ENCODE measurements at places on chromosomes 13 and 19. TPM values are rescaled to one million over a fixed set of nuclear protein-coding genes. Genes with fewer than 3 reads are reported as not detected.

- H3K36me3 ChIP-seq, result peaks cover 89% of the 10 kb centered on the region
- H3K27me3 ChIP-seq, result no peaks in the 10 kb centered on the region
- H3K4me1 ChIP-seq, result no peaks in the 10 kb centered on the region
Observed at GRCh38 chr19:16089010-16089846, 12.9 kb downstream of the TPM4 start.

GRCh38 chr13:29105779-29106178 lies 285.6 kb downstream of the MTUS2 start:
- no peak overlapping the region for H3K4me3 ChIP-seq
- H3K27me3 ChIP-seq, result no peaks in the 10 kb centered on the region
- H3K4me1 ChIP-seq, result no peaks in the 10 kb centered on the region
- no peaks in the 10 kb centered on the region for H3K36me3 ChIP-seq

- no peaks in the 10 kb centered on the region for H3K36me3 ChIP-seq
- H3K27me3 ChIP-seq, result peaks cover 44% of the 10 kb centered on the region
- DNase-seq, result no peak
Observed at GRCh38 chr19:35556025-35556590, 7.3 kb downstream of the ATP4A start.

The ZMYM5 gene
- 10.1 TPM for total RNA-seq

DNA sequence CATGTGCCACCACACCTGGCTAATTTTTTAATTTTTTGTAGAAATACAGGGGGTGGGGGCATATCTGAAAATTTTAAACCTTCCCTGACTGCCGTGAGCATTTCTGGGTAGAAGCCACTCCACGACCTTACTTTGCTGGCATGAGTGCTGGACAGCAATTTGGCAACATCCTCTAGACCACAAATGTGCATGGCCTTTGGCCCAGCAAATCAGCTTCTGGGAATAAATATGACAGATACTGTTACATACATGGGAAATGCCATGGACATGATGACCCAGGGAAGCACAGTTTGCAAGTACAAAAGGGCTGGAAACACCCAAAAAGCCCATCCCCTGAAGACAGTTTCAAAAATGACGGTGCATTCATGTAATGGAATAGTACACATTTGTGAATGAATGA lies 3.2 kb upstream of the PVR start:
- H3K4me1 ChIP-seq, result no peaks in the 10 kb centered on the region
- DNase-seq, result no peak
- H3K27me3 ChIP-seq, result peaks cover 24% of the 10 kb centered on the region
- no peak overlapping the region for H3K4me3 ChIP-seq

DNA sequence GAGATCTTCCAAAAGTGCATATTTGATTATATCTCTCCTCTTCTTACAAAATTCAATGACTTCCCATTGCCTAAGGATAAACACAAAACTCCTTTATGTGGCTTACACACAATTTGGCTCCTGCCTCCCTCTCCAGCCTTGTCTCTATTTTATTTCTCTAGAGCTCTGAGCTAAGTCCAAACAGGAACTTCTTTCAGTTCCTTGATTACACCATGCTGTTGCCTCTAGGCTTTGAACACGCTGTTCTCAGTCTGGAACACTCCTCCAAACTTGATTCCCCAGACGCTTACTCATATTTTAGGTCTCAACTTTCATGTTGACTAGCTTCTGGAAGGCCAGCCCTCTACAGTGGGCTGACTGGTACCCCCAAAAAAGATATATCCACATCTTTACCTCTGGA lies 258.5 kb downstream of the COG6 start:
- H3K36me3 ChIP-seq, result no peaks in the 10 kb centered on the region
- DNase-seq, result no peak
- no peaks in the 10 kb centered on the region for H3K27me3 ChIP-seq
- H3K27ac ChIP-seq, result no peak overlapping the region
- no peak overlapping the region for H3K4me3 ChIP-seq
